A673 (cell line): ENCODE measurements at places on chromosomes 12 and 14.

DNA sequence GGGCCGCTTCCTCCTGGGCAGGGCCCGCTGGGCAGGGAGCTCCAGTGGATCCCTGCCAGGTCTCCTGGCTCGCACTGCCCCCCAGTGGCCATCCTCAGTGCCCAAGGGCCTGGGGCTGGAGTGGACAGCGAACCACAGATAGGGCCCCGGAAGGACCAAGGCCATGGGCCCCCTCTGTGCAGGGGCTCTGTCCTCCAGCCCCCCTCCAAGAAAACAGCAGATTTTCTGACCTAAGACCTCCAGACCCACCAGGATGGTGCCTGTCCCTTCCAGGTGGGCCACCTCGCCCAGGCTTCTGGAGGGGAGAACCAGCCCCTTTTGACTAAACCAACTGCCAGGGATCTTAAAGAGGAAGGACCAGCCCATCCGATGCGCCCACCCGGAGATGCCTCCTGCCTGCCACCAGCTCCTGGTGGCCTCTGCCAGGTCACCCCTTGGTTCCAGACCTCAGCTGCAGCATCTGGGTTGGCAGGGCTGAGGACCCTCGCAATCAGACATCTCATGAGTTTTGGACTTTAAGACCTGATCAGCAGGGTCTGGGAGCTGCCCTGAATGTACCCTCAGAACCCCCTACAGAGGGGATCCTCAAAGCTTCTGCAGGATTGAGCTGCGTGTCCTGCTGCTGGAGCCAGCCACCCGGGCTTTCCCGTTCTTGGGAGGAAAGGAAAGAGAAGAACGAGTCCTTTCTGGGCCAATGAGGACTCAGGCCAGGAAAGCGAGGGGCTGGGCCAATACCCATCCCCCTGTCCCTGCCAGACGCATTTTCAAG lies 325.8 kb upstream of the DIO3 start:
- peak; percentile 55 for DNase-seq

DNA sequence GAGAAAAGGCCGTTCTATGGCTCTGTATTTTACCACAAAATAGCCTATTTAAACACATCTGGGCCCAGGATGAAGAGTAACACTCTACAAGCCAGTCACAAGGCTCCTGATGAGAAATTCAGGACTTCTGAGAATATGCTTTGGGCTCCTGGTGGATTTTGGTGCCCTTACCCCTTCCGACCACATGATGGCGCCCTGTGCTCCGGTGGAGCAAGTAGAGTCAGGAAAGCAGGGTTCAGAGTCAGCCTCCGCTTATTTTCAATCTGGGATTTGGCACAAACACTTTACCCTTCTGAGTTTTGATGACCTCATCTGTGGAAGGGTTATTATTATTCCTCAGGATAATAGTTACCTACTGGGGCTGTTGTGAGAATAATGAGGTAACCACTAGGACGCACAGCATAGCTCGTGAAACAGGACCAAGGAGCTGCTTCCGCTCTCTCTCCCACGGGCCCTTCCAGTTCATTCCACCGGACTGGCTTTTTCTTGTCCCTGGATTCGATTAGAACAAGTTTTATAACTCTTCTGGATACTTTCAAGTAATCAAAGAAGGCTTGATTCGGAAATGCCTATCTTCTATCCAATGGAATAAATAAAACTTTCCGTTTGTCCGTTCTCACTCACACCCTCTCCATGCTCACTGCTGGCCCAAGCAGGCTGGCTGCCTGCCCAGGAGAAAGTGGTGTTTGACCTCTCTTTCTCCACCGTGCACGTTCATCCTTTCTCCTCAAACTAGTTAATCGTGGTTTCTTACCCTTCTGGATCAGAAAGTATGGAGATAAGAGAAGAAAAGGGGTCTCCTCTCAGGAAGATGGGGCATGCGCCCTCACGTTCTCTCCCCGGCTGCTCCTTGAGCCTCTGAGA lies 104.6 kb downstream of the GALC start:
- peak; percentile 70 for DNase-seq

- DNase-seq, result no peak
These were observed 300.8 kb downstream of the SSPN start for GRCh38 chr12:26496170-26496569.

GRCh38 chr12:52204931-52205505 lies 13.2 kb upstream of the KRT80 start:
- DNase-seq, result no peak

DNA sequence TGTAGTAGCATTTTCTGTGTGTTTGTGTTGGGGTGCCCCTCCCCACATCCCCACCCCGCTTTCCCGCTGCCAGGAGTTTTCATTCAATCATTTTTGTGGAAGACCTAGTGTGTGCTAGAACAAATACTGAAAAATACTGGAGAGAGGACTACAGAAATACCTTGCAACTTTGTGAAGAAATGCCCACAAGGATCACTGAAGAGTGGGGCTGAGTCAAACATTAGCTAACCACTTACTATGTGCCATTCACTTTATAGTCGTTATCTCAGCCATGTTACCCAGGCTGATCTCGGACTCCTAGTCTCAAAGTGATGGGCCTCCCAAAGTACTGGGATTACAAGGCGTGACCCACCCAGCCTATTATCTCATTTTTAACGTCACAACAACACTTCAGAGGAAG lies 559 bp upstream of the LMBR1L start:
- DNase-seq, result no peak

- DNase-seq, result peak; percentile 45
These were observed 800 bp downstream of the PCNX4 start for GRCh38 chr14:60092526-60092920.

GRCh38 chr14:30657050-30657449 lies 34.9 kb downstream of the SCFD1 start:
- no peak for DNase-seq

GRCh38 chr14:82565825-82566224 lies 1032.2 kb upstream of the SEL1L start:
- no peak for DNase-seq
